T-cell (primary cell): ENCODE measurements at places on chromosomes 3 and 15.

GRCh38 chr3:39641274-39641673, 168.1 kb upstream of the MYRIP start:
- no peak for DNase-seq

DNA sequence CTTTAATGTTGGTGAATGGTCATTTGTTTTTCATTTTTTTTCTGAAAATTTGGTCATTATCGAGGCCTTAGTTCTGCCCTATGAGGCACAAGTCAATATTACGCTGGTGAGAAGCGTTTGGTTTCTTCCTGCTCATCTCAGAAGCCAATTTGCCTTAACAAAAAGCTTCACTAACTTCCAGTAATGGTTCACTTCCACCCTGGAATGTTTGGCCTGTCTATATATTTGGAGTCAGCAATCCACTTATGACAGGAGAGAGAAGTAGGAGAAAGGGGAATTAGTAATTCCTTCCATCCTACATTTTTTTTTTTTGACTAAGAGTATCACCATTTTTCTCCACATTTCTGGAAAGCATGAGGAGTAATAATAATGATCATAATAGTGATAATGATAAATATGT, 124.4 kb downstream of the DIPK2A start:
- DNase-seq, result no peak

DNA sequence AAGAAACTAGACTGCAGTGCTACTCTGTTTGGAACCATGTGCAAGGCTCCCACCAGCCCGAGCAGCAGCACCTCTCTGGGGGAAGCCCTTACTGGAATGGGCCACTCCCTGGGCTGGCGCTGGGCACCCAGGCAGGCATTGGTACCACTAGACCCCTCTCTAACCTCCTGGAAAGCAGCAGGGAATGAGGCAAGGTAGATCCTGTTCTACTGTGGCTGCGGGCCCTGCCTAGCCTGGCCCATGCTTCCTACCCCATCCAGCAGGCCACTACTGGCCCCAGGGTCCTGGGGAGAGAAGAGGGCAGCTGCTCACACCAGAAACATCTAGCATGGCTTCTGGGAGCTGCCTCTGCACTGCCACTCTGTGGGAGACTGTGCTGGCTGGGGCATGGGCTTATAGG, 44.8 kb downstream of the MESD start:
- no peak for DNase-seq

DNA sequence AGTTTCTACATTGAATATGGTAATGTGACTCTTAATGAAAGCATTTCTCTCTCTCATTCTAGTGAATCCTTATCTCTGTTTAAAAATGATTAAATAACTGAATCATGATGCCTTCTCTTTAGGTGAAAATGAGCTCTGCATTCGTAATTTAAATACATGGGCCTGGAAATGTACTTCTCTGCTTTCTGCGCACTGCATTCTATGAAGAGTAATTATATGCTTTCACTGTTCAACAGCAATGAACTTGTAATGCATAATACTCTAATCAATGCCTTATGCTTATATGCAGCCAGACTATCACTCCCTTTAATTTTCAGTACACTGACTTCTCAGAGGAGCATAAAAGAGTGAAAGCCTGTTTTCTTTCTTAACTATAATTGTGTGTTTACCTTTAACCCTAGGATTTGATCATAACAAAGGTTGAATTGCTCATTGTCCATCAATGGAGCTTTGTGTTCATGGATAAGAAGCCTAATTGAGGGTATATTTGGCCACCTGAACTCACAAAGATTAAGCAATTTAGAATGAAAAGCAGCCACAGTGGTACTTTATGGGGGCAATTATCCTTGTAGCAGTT, 330.8 kb upstream of the PDZRN3 start:
- no peak for DNase-seq
